ENCODE measurements at places on chromosomes 7 and 10.

DNA sequence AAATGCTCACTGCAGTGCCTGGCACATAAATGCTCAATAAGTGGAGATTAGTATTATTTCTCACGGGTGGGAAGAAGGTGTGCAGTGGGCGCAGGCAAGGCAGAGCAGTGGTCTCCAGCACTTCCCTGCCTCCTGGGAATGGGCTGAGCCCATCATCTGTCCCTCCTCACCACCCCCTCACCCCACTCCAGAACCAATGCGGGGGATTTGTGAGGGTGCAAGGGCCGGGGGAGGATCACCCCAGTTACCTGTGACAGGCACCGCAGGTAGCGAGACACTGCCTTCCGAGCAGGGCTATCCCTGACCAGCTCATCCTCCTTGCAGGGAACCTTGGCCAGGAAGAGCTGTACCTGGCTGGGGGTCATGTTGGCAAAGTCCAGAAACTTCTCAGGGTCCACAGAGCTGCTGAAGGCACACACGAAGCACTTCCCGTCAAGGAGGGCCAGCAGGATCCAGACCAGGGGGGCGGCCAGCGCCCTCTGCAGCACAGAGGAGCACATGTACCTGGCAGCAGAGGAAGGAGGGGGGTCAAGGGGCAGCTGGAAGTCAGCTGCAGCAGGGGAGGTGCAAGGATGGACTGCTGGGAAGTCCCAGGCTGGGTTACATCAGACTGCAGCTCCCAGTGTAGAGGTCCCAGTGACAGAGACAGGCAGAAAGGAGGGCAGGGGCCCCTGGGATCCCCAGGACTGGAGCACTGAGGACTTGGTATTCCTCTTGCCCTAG is 2.8 kb downstream of the CALHM3 start:
- DNase-seq = no peak
- no peaks in the 10 kb centered on the region for H3K27me3 ChIP-seq
- no peak overlapping the region for H3K27ac ChIP-seq
- H3K36me3 ChIP-seq = no peaks in the 10 kb centered on the region
- no peak overlapping the region for H3K4me3 ChIP-seq

GRCh38 chr10:116742367-116743265 is at the start of gene HSPA12A:
Gene HSPA12A (minus strand): TSS chr10:116742566. CDS start chr10:116742469, 97 bp downstream.
- DNase-seq = peak; percentile 82
- H3K4me3 ChIP-seq = peak within 1 kb of the TSS; percentile 72
- no peaks in the 10 kb centered on the region for H3K36me3 ChIP-seq
- H3K27ac ChIP-seq = peak within 1 kb of the TSS; percentile 51

DNA sequence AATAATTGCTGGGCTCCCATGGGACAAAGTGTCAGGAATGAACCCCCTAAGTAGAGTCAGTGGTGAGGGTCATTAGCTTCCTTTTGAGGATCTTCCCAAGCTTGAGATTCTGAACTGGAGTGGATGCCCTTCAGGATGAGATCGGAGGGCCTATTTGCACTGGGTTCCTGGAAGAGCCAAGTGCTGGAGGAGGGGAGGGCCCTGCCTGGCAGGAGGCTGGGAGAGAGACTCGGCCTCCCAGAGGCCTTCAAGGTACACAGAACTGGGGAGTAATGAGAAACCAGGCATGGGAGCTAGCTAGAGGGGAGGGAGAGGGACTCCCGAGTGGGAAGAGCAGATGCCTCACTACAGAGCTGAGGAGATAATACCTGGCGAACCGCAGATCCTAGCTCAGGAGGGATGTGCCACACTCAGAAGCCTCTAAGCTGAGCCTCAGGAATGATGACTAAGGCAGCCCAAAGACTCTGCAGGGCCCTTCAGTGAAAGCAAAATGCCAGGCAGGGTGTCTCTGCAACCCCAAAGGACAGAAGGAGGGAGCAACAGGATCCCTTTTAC is 9.4 kb downstream of the PDAP1 start:
- no peaks in the 10 kb centered on the region for H3K27me3 ChIP-seq
- H3K27ac ChIP-seq = no peak overlapping the region
- DNase-seq = no peak
- no peak overlapping the region for H3K4me3 ChIP-seq
- H3K36me3 ChIP-seq = peaks cover 89% of the 10 kb centered on the region

DNA sequence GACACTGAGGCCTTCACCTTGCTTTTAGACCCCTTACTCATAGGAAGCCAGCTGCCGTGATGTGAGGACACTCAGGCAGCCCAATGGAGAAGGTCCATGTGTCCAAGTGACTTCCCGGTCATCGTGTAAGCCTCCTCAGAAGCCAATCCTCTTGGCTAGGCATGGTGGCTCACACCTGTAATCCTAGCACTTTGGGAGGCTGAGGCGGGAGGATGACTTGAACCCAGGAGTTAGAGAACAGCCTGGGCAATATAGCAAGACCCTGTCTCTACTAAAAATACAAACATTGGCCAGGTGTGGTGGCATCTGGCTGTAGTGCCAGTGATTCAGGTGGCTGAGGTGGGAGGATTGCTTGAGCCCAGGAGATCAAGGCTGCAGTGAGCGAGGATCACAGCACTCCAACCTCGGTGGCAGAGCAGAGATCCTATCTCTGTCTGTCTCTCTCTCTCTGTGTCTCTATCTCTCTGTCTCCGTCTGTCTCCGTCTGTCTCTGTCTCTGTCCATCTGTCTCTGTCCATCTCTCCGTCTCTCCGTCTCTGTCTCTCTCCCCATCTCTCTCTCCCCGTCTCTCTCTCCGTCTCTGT is 27.8 kb downstream of the KPNA7 start:
- H3K4me3 ChIP-seq = no peak overlapping the region
- DNase-seq = no peak
- no peaks in the 10 kb centered on the region for H3K27me3 ChIP-seq
- H3K27ac ChIP-seq = no peak overlapping the region
- H3K36me3 ChIP-seq = no peaks in the 10 kb centered on the region

GRCh38 chr10:129966889-129967578 is 3.0 kb upstream of the EBF3 start:
- no peaks in the 10 kb centered on the region for H3K36me3 ChIP-seq
- H3K27me3 ChIP-seq = peaks cover 92% of the 10 kb centered on the region
- no peaks in the 10 kb centered on the region for H3K4me1 ChIP-seq
- no peak for DNase-seq
- no peak overlapping the region for H3K4me3 ChIP-seq

GRCh38 chr7:46152696-46153095 is 231.6 kb upstream of the IGFBP3 start:
- H3K36me3 ChIP-seq = no peaks in the 10 kb centered on the region
- H3K4me1 ChIP-seq = peaks cover 3% of the 10 kb centered on the region
- no peak overlapping the region for H3K27ac ChIP-seq
- H3K27me3 ChIP-seq = no peaks in the 10 kb centered on the region
- DNase-seq = no peak

GRCh38 chr7:158655931-158656441 is 48.6 kb downstream of the NCAPG2 start:
- H3K4me1 ChIP-seq = no peaks in the 10 kb centered on the region
- no peak for DNase-seq
- H3K4me3 ChIP-seq = no peak overlapping the region
- no peak overlapping the region for H3K27ac ChIP-seq
- H3K27me3 ChIP-seq = no peaks in the 10 kb centered on the region

DNA sequence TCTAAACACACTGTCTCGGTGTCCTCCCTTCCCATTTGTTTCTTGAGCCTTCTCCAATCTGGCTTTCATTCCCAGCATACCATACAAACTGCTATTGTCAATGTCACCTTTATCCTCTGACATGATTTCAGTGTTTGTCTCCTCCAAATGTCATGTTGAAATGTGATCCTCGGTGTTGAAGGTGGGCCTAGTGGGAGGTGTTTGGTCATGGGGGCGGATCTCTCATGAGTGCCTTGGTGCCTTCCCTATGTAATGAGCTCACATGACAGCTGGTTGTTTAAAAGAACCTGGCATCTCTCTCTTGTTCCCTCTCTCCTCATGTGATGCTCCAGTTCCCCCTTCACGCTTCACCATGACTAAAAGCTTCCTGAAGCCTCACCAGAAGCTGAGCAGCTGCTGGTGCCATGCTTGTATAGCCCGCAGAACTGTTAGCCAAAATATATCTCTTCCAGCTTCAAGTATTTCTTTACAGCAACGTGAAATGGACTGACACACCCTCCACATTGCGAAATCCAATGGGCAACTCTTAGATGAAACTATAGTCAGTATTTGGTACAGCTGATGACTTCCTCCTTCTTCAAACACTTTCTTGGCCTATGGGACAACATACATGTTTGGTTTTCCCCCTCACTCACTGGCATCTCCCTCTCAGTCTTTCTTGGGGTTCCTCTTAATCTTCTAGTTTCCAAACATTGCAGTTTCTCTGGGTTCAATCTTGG is 27.8 kb downstream of the RNLS start:
- H3K27ac ChIP-seq = no peak overlapping the region
- DNase-seq = no peak
- H3K27me3 ChIP-seq = no peaks in the 10 kb centered on the region
- no peaks in the 10 kb centered on the region for H3K36me3 ChIP-seq

DNA sequence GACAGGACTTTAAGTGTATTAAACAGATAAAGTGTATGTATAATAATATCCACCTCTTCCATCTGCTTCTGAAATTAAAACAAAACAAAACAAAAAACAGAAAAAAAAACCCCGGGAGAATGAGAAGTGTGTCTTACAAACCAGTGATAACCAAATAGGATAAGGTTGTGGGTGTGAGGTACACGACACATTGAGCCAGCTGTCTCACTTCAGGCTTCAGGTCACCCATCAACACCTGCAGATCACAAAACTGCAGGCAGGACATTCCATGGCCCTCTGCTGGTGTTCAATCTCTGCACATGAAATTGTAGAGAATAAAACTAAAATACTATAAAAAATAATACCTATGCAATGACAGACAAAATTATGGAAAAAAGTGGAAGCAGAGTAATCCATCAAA is 339.9 kb downstream of the SFMBT2 start:
- peaks cover 17% of the 10 kb centered on the region for H3K27me3 ChIP-seq
- no peak for DNase-seq
- H3K27ac ChIP-seq = no peak overlapping the region
- H3K36me3 ChIP-seq = no peaks in the 10 kb centered on the region

DNA sequence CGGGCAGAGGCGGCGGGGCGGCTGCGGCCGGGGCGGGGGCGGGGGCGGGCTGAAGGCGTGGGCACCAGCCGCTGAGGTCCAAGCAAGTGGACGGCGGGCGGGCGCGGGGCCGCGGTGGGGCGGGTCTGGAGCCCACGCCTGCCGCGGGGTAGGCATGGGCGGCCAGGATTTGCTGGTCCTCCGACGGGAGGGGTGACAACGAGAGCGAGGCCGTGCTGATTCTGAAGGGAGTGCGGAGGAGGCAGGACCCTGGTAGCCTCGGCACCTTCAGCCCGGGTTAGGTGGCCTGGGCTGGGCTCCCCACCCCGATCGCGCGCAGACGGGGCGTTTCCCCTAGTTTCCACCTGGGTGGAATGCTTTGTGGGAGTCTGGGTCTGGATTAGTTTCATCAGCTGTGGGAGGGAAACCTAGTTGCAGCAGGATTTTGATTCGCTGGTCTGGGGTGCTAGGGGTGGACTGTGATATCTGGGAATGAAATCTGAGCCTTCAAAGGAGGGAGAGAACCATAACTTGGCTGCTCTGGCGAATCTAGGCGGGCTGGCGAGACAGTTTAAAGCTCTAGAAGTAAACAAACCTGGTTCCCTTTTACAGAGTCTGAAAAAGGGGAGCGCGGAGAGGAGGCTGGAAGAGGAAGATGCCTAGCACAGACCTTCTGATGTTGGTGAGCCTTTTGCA is 609 bp downstream of the SGPL1 start:
- peaks cover 6% of the 10 kb centered on the region for H3K4me1 ChIP-seq
- peak; percentile 76 for DNase-seq
- H3K27ac ChIP-seq = peak overlapping the region; percentile 88

DNA sequence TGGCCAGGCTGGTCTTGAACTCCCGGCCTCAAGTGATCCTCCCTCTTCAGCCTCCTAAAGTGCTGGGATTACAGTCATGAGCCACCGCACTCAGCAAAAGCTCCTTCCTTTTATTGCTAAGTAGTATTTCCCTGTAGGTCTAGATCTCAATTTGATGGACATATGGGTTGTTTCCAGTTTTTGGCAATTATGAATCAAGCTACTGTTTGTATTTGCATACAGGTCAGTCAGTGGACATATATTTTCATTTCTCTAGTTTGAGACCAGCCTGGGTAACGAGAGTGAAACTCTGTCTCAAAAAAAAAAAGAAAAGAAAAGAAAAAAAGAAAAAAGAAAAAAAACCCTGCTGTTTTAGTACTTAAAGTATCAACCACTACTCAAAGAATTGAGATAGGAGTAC is 6.4 kb upstream of the PRKRIP1 start:
- DNase-seq = no peak
- H3K36me3 ChIP-seq = peaks cover 39% of the 10 kb centered on the region
- H3K27ac ChIP-seq = no peak overlapping the region
- H3K4me1 ChIP-seq = no peaks in the 10 kb centered on the region
- no peaks in the 10 kb centered on the region for H3K27me3 ChIP-seq
- H3K4me3 ChIP-seq = no peak overlapping the region

- H3K4me1 ChIP-seq = peaks cover 47% of the 10 kb centered on the region
- no peak for DNase-seq
- H3K36me3 ChIP-seq = no peaks in the 10 kb centered on the region
- no peaks in the 10 kb centered on the region for H3K27me3 ChIP-seq
- no peak overlapping the region for H3K4me3 ChIP-seq
Measured at GRCh38 chr10:113060201-113061053, 110.4 kb downstream of the TCF7L2 start.

DNA sequence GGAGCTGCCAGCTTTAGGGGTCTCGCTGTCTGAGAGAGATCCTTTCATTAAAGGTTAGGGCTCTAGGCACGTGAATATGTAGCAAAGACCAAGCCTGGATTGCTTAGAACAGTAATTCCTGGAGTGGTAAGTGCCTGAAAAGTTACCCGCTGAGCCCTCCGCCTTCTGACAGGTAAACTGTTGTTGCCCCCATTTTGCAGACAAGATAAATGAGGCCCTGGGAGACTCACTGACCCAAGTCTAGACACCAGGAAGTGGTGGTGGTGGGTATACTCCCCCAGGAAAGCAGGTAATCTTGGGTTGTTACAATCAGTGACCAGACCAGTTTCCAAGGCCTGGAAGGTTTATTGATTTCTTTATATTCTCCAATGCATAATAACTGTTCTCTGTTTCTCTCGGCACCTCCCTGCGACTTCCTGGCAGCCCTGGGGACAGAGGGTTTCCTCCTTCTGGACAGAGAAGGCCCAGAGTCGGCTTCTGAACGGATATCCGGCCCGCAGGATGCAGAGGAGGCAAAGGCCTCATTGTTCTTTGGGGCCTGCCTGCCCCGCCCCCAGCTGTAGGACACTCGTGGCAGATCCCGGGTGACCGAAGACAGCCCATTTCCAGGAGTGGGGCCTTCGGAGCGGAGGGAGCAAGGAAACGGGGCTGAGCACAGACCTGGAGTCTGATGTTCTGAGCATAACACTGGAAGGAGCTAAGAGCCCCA is 1.3 kb upstream of the GRK5 start:
- H3K27ac ChIP-seq = peak overlapping the region; percentile 72
- no peaks in the 10 kb centered on the region for H3K36me3 ChIP-seq
- peak overlapping the region; percentile 61 for H3K4me3 ChIP-seq
- H3K4me1 ChIP-seq = peaks cover 15% of the 10 kb centered on the region
